A549 treated with ZK216348 at 1 μM for 4 hours (cell line): ENCODE measurements at places on chromosomes 5 and 9. TPM values are rescaled to one million over a fixed set of nuclear protein-coding genes. Genes with fewer than 3 reads are reported as not detected.

The RNF180 gene
- total RNA-seq, result 0.29 to 0.57 TPM (median 0.39 TPM) in 5 replicates

The TMED9 gene
- total RNA-seq, result 267 to 288 TPM (median 273 TPM) in 5 replicates

The ARID3C gene
- total RNA-seq, result 0.13 to 0.23 TPM (median 0.19 TPM) in 3 of 5 replicates, not detected in the others

The CERCAM gene
- 30.7 to 46.8 TPM (median 37.4 TPM) in 5 replicates for total RNA-seq

The PCDHB7 gene
- 0.06 TPM in 1 of 5 replicates, not detected in the others for total RNA-seq

The LCN9 gene
- total RNA-seq, result not detected in 5 replicates

The SMC5 gene
- 8.7 to 19.6 TPM (median 15.2 TPM) in 5 replicates for total RNA-seq

The PDE8B gene
- 1.1 to 3.0 TPM (median 1.9 TPM) in 5 replicates for total RNA-seq

The MYOT gene
- not detected in 5 replicates for total RNA-seq

The EPB41L4B gene
- total RNA-seq, result 11.5 to 16.9 TPM (median 14.6 TPM) in 5 replicates

The ARHGEF37 gene
- 1.2 to 1.5 TPM (median 1.4 TPM) in 5 replicates for total RNA-seq

The SHOC1 gene
- 0.07 TPM in 1 of 5 replicates, not detected in the others for total RNA-seq
